ENCODE measurements at places on chromosomes 6 and 20.

DNA sequence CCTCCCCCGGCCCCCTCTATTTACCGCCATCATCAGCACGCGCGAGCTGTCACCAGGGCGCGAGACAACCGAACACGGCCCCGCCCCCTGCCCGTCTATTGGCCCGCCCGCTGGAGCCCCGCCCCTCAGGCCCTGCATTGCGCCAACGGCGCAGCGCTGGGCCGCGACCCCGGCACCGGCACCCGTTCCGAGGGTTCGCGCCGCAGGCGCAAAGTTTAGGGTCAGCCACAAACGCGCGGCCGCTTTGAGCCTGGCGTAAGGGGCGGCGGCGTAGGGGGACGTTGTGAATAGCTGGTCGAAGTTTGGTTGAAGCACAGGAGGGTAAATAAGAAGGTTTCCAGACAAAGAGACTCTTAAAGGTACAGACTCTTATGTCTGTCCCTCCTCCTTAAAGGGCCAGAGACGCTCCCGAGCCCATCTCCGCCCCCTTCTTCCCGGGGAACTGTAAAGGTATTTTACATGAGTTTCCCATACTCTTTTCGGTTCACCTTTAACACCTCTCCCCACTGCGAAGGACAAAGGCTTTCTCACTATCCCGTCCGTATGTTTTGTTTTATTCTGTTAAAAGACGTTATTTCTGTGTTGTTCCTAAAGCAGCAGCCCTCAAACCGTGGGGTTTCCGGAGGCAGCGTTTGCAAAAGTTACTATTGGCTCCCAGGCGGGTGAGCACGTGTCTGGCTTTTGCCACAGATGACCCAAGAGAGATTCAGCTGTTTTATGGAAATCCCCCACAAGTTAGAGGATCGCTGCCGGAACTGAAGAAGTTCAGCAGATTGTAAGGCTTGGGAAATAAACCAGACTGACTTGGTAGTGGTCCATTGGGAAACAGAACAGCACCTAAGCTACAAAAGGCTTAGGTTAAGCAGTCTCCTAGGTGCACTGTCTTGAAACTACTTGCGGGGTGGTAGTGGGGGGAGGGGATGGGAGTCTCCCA lies at the start of gene USP49:
Gene USP49 (minus strand): TSS at position 76 of the 934 bp plus-strand sequence. CDS start 88,392 bp downstream, outside the sequence.
- DNase-seq = peak; percentile 91

DNA sequence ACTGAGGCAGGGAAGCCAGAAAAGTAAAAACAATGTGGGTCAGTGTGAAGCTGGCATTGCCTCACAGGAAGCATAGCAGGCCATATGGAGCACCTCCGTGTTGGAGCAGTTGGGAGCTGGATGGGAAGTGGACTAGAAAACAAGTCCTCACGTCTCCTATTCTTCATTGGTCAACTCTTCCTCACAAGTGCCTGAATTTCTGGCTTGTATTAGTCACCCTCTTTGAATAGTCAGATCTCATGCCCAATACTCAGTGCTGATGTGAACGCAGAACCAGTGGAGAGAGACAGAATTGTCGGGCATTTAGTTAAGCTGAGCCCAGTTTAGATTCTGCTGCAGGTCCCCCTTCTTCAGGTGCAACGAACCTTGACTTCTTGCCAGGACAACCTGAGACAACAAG lies 22.3 kb upstream of the RSPO3 start:
- DNase-seq = no peak

- peak; percentile 53 for DNase-seq
Measured at GRCh38 chr6:142361779-142362750, 60.3 kb downstream of the ADGRG6 start.

GRCh38 chr6:32815115-32815514 lies 1.7 kb downstream of the HLA-DOB start:
- no peak for DNase-seq

GRCh38 chr6:165663736-165664558 lies 906 bp upstream of the PDE10A start:
- DNase-seq = no peak

DNA sequence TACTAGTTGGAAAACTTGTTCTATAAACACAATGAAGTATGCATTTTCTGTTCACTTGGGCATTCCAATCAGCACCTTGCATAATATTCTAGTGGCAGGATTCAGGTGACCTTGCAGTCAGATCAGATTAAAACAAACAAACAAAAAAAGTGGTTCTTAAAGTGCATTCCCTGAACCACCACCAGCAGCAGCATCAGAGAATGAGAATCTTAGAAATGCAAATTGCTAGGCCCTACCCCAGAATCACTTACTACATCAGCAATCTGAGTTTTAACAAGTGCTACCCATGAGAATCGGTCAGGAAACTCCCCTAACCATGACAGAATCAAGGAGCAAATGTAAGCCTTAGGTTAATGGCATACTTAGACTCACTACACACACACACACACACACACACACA lies 41.7 kb downstream of the SNAP25 start:
- no peak for DNase-seq

- DNase-seq = no peak
Measured at GRCh38 chr6:10030942-10031537, 383.8 kb downstream of the TFAP2A start.

GRCh38 chr6:112956696-112957535 lies 609.8 kb downstream of the RFPL4B start:
- DNase-seq = peak; percentile 15

DNA sequence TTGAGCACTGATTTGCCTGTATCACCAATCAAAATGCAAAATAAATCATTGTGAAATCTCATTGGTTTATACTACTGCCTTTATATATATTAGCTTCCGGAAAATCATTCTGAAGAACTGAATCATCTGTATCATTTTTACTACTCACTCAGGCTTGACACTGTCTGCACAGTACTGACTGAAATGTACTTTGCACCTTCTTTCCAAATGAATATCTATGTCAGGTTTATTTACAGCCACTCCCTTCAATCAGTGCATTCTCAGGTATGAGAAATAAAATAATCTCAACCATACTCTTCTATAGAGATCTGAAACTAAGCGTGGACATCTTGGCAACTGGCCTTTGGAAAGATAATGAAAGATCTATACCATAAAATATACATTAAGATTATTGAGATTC lies 2.7 kb downstream of the KHDRBS2 start:
- DNase-seq = no peak

GRCh38 chr6:6723921-6724538 lies 135.5 kb downstream of the LY86 start:
- DNase-seq = no peak

GRCh38 chr20:35743693-35744491 lies 1.8 kb upstream of the RBM39 start:
- DNase-seq = no peak

DNA sequence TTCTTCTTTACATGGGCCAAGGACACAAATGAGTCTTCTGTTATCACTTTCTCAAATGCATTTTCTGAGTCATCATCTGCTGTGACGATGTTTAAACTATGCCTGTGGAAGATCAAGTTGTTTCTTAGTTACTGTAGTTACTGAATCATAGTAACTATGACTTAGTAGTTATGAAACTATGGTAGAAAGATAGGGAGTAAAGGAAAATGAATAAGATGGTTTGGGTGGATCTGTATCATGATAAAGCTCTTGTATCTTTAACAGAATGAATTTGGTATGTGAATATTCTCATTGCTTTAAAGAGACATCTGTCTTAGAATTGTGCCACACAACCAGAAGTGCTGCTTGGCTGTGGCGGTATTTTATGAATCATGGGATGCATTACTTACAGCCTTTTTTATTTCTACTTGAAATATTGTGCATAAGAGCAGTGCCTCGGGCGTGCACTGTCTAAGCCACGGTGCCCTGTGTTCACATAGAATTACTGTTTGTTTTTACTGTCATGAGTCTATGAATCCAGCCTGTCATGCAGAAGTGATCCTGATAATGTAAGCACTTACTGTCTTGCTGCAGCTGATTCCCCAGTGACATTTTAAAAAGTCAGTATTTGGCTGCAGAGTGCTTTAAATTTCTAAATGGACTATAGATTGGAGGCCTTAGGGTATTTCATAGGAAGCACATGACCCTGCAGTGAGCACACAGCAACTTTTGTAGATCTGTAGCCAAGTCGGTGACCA lies 215.2 kb downstream of the TMEM242 start:
- no peak for DNase-seq

DNA sequence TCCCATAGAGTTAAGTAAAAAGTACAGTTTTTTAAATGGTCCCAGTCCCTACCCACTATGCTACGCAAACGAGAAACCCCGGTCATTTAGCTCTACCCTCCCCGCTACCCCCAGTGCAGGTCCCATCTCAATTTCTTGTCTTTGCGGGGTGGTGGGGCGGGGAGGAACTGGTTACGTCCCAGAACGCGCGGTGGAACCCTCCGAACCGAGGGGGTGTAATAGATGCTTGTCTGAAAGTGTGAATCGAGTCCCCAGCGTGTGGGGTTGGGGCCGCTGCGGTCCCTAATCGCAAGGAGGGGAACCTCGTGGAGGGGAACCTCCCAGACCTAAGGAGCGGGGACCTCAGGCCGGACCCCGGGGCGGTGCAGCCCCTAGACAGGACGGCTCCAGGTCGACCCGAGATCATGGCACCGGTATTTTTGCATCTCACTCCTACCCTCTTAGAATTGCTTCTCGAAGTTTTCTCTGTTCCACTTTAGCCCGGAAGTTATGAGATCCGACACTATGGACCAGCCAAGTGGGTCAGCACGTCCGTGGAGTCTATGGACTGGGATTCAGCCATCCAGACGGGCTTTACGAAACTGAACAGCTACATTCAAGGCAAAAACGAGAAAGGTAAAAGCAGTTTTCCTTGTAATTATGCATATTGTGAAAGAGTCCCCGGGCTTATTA lies 779 bp downstream of the HEBP2 start:
- no peak for DNase-seq
